Ureter (tissue), 1 donor: ENCODE measurements at places on chromosomes 4 and X.

- no peak for DNase-seq
These were observed 6.8 kb upstream of the CHRNA9 start for GRCh38 chr4:40328383-40328782.

- DNase-seq: peak; percentile 60
These were observed 73.6 kb upstream of the DHX15 start for GRCh38 chr4:24657768-24658617.

- DNase-seq: no peak
These were observed 11.3 kb downstream of the DTHD1 start for GRCh38 chr4:36292556-36293188.

GRCh38 chr4:152672206-152673092 lies 7.3 kb downstream of the TMEM154 start:
- no peak for DNase-seq

GRCh38 chr4:48780865-48781214 lies 761 bp upstream of the FRYL start:
- peak; percentile 75 for DNase-seq

DNA sequence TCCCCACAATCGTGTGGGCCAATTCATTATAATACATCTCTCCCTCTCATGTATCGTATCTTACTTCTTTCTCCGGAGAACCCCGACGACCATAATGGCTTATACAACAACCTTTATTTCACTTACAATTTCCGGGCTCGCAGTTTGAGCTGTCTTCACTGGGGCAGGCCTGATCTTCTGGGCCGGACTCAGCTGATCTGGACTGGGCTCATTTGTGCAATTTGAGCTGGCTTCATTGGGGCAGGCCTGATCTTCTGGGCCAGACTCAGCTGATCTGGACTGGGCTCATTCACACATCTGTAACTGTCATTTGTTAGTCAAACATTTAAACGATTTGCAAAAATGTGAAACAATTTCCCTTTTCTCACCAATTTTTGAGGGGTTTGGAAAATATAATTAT lies 171.5 kb upstream of the FRG1 start:
- DNase-seq: no peak

DNA sequence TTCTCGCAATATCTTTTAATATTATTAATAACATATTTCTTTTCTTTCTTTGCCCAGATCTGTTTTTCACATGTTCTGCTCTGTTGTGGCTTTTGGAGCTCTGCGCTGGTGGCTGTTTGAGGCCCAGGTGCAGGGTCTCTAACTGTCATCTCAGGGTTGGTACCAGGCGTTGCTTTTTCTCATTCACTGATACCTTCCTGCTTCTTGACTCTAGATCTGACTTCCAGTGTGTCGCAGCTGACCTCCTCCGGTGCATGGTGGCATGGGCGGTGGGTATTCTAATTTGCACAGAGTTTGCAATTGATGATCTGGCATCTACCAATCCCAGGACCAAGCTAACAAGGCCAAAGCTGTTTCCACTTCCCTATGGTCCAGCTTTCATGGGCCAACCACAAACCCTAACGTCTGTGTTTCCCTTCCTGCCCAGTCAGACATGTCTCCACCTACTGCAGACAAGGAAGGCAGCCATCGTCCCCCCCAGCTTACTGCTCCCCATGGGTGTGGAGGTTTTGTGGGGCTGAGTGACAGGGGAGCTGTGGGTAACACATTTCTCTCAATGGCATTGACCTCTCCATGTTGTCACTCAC lies 25.2 kb downstream of the LETM1 start:
- no peak for DNase-seq

DNA sequence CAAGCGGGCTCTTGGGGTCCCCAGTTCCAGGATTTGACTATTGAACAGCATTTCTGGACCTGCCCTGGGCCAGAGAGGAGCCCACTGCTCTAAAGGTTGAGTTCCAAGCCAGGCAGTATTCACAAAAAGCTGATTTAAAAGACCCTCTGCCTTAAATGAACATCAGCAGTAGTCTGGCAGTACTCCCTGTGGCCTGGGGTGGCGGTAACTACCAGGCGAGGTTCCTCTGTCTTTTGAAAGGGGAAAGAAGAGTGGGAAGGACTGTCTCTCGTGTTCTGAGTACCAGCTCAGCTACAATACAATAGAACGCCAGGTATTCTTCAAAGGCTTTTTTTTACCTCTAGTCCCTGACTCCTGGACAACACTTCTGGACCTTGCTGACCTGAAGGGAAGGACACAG lies 456.4 kb upstream of the TEX13C start:
- DNase-seq: no peak

GRCh38 chr4:99300934-99301333 lies 10.1 kb upstream of the ADH1A start:
- peak; percentile 93 for DNase-seq

DNA sequence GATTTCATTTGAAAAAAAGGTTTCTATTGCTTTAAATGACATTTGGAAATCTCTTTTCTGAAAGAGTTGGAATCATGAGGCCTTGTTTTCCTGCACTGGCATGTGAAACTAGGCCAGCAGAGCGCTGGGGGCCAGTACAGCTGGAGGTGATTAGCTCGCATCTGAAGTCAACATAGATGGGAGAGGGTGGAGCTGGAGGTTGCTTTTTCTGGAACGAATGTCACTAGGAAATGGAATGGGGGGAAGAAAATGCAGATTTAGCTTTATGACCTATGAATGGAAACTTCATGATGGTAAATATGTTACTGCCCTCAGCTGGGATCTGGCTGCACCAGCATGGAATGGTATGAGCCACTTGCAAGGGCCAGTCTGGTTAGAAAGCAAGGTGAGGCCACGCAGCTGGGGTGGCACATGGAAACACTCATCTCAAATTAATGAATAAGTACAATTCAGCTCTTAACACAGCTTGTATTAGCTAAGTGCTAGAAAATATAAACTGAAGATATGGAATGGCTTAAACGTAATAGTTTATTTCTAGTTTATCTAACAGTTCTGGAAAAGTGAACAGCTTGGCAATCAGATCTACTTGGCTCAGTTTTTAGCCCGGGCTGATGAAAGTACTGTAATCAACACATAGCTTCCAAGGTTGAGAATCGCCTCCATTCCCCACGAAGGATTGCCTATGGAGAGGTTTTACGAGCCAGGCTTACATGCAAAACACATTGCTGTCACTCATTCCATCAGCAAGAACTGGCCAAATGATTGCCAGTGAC lies 32.5 kb downstream of the SLC10A6 start:
- DNase-seq: no peak

DNA sequence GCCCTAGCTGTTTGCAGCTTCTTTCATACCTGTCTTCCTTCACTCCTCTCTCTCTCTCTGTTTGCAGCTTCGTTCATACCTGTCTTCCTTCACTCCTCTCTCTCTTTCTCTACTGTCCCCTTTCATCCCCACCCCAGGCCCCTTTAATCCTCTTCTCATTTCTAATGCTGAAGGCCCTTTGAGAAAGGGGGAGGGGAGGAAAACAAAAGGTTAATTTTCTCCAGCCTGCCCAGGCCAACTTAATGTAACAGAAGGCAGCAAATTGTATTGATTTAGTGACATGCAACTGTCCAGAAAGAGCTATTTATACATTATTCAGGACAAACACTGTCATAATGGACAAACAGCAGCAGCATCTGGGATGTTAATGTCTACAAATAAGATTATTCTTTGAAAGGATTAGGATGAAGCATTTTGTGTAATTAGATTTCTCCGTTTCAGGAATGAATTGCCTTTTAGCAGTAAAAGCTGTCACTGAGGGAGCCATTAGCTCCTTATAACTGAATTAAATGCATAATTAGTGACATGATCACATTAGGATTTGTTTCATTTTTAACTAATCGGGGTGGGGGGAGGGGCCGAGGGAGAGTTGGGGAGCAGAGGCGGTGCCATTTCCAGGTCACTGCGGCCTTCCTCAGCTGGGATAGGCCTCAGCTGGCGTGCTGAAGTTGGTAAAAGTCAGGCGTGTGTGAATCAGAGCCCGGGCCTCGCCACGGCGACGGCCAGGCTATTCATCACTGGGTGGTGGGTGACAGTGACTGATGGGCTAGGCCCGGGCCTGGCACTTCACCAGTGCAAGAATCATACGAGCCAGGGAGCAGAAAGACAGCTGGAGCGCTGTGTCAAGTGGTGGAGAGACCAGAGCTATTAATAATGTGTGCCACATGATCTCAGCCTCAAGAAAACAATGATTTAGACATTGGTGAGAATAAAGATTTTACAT lies 174.5 kb downstream of the NKX6-1 start:
- no peak for DNase-seq

DNA sequence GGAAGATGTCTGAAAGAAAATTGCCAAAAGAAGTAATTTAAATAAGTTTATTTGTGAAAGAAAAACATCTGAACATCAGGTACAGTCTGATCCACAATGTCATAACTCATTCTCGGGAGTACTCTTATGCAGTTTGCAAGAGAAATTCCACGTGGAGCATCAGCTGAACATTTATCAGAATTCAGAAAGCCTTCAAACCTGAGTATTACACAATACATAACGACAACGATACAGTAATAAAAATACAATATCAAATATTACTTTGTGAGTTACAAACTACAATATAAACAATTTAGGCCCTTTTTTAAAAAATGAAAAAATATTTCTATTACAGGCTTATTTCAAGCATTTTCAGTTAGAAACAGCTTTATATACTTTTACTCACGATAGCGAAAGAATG lies 116.4 kb downstream of the RAB28 start:
- DNase-seq: no peak

- DNase-seq: no peak
These were observed 100.0 kb downstream of the DOCK11 start for GRCh38 chrX:118595501-118596042.

DNA sequence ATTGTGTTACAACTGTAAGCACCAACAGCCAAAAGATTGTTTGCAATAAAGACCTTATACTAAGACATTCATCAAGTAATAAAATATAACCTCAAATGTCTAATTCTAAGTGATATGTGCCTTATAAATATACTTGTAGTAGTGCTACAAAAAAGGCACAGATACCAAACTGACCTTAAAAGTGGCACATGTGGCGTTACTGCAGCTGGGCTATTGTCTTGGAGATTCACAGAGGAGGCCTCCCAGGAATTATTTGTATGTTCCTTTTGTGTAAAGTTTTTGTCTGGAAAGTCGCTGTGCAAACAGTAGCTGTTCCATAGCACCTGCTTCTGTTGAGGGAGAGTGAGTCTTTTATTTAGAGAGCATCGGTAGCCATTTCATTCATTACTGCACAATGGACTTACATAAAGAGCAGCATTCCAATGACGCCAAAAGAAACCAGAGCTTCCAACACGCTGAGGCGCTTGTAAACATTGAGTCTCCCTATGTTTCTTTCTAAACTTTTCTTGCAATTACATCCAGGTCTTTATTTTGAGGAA lies 143.7 kb downstream of the RPA4 start:
- no peak for DNase-seq

DNA sequence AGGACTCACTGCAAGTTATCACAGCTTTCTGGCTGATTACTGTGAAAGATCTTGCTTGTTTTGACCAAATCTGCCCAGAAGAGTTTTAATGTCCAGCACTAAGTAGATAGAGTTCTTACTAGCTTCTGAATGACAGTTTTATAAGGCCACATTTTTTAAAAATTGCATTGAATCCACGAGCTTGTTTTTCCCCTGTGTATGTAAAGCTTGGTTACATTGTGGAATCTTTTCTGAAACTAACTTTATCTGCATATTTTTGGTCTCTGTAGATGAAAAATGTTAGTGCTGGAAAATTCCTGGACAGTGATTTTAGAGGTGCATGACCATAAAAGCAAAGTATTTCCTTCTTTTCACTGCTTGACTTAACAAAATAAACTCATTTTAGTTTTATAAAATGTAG lies 650.3 kb upstream of the FAM241A start:
- no peak for DNase-seq

DNA sequence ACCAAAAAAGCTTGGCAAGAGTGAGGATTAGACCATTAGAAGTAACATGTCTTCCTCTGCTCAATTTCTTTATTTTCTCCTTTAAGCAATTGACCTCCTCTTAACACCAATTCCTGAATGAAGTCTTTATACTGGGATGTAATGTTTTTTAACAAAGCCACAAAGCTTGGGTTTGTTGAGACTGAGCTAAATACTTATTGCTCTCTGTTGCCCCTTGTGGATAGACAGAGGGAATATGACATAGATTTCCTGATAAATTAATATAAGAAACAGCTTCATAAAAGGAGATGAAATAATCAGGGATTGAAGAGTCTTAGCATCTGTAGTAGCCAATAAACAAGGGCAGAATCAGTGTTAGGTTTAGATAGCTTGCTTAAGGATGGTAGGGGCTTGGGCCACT lies 57.6 kb downstream of the CCDC160 start:
- DNase-seq: no peak

GRCh38 chrX:105723966-105724735 lies 98.2 kb upstream of the NRK start:
- no peak for DNase-seq

DNA sequence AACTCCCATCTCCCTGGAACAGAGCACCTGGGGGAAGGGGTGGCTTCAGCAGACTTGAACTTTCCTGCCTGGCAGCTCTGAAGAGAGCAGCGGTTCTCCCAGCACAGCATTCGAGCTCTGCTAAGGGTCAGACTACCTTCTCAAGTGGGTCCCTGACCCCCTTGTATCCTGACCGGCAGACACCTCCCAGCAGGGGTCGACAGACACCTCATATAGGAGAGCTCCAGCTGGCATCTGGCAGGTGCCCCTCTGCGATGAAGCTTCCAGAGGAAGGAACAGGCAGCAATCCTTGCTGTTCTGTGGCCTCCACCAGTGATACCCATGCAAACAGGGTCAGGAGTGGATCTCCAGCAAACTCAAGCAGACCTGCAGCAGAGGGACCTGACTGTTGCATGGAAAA lies 244.1 kb upstream of the RASGEF1B start:
- DNase-seq: no peak

DNA sequence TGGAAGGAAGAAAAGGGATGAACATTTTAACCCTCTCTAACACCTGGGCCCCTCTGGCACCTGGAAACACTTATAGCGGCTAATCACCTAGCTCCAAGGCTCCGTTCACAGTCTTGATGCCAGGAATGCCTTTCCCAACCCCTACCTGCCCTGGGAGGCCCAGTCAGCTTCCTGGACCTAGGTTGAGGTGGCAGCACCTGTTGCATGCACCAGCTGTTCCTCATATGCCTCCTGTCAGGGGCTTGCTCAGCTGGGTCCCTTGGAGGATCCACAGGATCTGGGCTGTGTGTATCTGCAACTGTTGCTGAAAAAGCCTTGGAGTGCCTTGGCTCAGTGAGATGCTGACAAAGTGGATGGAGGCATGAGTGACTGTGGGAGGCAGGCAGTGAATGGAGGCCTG lies 4.4 kb downstream of the CFP start:
- DNase-seq: no peak

GRCh38 chr4:163623787-163624186 lies 129.3 kb downstream of the TMA16 start:
- no peak for DNase-seq

DNA sequence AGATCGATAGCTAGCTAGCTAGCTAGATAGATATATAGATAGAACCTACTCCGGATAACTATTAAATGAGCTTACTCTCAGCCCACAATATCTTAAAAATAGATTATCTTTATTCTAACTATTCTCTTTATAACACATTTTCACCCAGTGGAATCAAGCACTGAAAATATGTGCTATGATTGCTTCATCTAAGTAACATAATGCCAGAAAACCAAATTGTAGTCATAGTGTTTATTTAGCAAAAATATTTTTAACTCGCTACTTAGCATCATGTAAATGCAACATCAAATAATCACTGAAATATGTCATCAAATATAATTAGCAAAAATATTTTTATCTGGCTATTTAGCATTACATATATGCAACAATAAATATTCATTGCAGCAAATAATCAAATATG lies 1.5 kb downstream of the TMEM156 start:
- no peak for DNase-seq

GRCh38 chr4:2085496-2085901 lies 26.4 kb downstream of the NAT8L start:
- DNase-seq: peak; percentile 27
